ENCODE measurements at places on chromosomes 16 and 17. TPM values are rescaled to one million over a fixed set of nuclear protein-coding genes. Genes with fewer than 3 reads are reported as not detected.

DNA sequence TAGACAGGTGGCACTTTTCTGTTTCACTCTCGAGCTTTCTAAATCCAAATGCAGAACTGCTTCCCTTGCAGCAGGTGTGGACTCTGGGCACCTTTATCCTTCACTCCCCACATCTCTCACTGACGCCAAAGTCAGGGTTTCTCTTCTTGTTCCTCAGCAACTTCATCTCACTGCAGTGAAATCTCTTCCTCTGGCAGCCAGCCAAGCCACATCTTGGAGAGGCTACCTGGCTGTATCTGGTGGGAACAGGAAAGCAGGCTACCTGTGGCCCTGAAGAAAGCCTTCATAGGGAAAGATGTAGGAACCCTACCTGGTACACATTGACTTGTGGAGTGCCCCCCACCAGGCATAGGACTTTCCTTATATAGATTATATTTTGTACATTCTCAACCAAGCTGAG, 159.1 kb downstream of the UTP18 start:
- no peak for DNase-seq

GRCh38 chr17:1882836-1883235, 53.0 kb downstream of the RPA1 start:
- peak; percentile 66 for DNase-seq

GRCh38 chr16:3215601-3216262, 19.2 kb downstream of the ZNF200 start:
- DNase-seq, result no peak

DNA sequence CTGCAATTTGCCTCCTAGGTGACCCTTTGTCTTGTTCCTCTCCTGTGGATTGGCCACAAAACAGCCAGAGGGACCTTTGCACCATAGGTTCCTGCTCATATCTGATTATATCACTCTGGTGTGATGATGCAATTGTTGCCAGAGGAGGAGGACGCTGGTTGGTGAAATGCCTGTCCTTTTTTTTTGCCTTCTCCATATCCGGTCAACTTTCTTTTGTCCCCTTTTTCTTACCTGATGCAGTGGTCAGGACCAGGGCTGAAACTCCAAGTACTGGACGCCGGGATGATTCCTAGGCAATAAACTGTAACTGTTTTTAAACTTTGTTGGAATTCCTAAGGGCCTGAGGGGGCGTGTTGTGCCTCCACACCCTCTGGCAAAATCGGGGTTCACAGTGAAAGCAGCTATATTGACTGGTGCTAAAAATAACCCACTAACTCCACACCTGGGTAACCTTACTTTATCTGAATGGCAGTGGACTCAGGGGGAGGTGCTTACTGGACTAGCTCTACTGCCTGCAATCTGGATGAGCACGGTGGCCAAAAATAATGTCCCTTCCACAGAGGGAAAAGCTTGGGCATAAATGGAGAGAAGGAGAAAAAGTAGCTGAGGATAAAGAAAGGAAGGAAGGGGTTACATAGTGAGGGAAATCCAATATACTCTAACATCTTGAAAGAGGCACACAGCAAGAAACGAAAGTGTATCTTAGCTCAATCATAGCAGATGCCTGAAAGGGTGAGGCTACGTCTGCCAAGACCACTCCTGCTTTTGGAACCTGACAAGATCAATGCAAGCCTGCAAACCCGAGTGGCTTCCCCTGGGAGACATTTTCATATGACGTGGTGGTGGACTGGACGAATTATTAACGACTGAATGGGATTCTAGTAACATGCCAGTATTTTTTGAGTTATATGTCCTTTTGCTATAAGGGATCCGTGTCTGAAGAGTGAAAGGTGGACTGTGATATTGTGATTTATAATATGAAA, 28.4 kb upstream of the ZNF423 start:
- no peak for DNase-seq

- no peak for DNase-seq
Measured at GRCh38 chr17:43769859-43770258, 8.9 kb downstream of the DUSP3 start.

- no peak for DNase-seq
Measured at GRCh38 chr17:26775219-26775822, 518.6 kb upstream of the WSB1 start.

DNA sequence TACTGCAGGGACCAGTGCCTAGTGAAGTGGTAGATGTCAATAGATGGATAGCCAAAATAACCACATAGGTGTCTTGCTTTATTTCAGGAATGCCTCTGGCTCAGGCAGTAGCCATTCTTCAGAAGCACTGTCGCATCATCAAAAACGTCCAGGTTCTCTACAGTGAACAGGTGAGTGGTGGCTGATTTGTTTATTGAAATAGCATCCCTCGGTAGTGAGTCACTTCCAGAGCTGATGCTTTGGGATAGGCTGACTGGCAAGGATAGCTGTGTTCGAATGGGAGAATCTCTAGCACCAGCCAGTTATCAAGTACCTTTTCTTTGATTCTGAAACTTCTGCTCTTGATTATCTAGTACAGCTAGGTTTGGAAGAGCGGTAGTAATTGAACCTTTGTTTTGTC, 10.3 kb downstream of the PHAF1 start:
- no peak for DNase-seq

DNA sequence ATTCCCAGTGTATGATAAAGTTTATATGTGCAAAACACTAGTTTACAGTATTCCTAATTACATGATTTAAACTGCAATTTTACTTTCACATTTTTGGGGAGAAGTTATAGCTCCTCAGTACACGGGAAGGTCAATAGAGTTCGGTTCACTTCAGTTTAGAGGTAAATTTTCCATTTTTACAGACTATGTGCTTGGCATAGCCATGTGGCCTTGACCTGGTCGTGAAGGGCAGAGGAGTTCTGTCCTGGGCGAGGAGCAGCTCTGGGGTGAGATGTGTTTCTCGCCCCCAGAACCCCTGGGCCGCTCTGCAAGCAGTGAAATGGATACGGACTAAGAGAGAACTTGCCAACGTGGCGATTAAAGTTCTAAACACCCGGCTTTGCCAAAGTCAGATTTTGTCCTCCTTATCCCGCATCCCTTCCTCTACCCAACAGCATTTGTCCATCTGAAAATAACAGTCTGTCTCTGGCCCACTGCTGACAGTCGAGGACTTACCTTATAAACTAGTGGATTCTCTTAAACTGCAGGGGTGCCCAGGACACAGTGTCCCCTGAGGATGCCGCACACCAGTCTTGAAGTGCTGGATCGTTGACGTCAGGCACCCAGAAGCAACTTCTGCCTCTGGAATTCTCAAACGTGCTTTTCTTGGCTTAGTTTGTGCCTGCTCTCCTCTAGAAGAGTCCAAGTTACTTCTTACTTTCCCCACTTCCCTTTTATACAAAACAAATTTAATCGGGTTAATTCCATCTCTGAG, 1.5 kb upstream of the SIAH1 start:
- no peak for DNase-seq

GRCh38 chr16:31710134-31710533, 163.5 kb upstream of the ZNF267 start:
- no peak for DNase-seq

DNA sequence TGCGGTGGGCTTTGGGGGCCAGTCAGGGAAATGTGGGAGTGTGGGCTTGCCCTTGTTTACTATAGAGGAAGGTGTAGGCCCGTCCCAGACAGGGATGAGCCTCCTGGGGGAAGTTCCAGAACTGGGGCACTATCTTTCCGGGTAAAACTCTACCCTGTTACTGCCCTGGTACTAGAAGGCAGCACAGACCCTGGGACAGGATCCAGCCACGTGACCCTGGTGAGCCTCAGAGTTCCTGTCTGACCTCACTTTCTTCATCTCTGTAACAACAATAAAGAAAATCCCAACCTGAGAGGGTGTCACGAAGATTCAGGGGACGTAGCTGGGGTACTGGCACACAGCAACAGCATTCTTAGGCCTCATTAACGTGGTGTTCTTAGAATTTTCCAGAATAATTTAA, 239.6 kb upstream of the FOXF1 start:
- peak; percentile 4 for DNase-seq

GRCh38 chr16:50099957-50100648, 34.3 kb downstream of the HEATR3 start:
- no peak for DNase-seq

GRCh38 chr17:16877099-16877498, 94.8 kb downstream of the TNFRSF13B start:
- DNase-seq, result no peak

DNA sequence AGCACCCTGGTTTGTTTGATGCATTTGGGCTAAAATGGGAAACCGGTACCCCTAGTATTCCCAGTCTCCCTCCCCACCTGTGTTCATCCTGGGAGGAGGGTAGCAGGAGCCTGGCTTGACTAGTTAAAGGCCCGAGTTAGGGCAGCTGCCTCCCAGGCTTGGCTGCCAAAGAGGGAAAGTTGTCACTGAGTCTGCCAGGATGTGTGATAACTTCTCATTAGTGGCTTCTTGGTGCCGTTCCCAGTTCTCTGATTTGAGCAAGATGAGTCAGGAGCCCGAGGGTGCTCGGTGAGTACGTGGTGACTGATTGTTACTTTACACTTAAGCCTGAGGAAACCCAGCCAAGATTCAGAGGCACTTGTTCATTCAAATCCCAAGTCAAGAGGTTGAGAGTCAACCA, 2.5 kb downstream of the KRT32 start:
- peak; percentile 79 for DNase-seq

GRCh38 chr17:82497483-82498405, 21.8 kb upstream of the FOXK2 start:
- peak; percentile 51 for DNase-seq

GRCh38 chr17:48604770-48605329, at the start of gene HOXB6:
Gene HOXB6 (minus strand): TSS chr17:48604986. CDS start chr17:48598150, 6,836 bp downstream.
- peak; percentile 82 for DNase-seq

- no peak for DNase-seq
Measured at GRCh38 chr17:64255764-64256163, 7.3 kb downstream of the TEX2 start.

GRCh38 chr17:51365090-51365489, 104.7 kb downstream of the UTP18 start:
- no peak for DNase-seq

- no peak for DNase-seq
Measured at GRCh38 chr17:72545766-72546165, 424.9 kb downstream of the SOX9 start.

GRCh38 chr17:2964370-2964769, 99.0 kb downstream of the OR1D5 start:
- DNase-seq, result no peak

GRCh38 chr17:17170346-17170985, 35.7 kb downstream of the PLD6 start:
- no peak for DNase-seq

DNA sequence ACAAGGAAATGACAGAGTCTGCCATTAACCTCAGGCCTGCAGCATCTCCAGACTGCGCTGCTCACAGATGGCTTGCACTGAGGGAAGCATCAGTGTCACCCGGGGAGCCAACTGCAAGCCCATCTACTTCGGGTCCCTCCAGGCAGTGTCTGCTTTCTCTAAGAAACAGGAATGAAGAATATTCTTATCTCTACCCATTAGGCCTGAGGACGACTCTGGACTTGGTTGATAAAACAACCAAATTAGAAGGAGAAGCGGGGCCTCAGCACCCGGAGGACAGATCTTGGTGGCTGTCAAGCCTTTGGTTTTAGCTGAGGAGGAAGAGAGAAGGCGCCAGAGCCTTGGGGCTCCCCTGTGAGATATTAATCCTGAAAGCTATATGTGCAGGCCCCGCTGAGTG, 19.5 kb upstream of the MGAT5B start:
- no peak for DNase-seq

DNA sequence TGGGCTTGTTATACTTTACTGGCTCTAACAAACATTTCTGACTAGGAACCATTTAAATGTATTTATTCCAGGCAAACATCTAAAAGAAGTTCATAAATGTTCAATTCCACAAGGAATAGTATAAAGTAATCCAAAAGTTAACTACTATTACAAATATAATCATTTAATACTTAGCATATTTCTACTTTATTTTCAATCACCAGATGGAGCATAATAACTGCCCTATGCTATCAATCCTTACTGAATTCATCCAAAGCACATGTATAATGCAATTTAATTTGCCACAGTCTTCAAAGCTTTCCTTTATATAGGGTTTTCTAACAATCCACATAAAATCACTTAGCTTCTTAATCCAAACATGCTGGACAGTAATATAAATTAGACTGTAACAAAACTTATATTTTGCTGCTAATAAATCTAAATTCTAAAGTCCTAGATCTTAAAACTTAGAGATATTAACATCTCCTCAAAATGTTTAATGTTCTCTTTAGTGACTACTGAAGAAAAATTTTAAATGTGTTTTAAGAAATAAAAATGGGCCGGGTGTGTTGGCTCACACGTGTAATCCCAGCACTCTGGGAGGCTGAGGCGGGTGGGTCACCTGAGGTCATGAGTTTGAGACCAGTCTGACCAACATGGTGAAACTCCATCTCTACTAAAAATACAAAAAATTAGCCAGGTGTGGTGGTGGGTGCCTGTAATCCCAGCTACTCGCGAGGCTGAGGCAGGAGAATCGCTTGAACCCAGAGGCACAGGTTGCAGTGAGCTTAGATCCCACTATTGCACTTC, 5.9 kb downstream of the MEIOB start:
- no peak for DNase-seq

ABCC12 gene
- not detected for total RNA-seq

DNAH2 gene
- not detected for total RNA-seq

EPOP gene
- total RNA-seq, result 0.65 TPM

TNFRSF17 gene
- total RNA-seq, result not detected

KIF18B gene
- total RNA-seq, result 7.3 TPM

PRAC2 gene
- total RNA-seq, result not detected

OR2C1 gene
- total RNA-seq, result not detected

CCL16 gene
- total RNA-seq, result 0.68 TPM

PIRT gene
- total RNA-seq, result not detected

TP53TG3 gene
- total RNA-seq, result not detected
